NCI-H524 treated with DMSO at 0.1 percent for 48 hours (cell line): ENCODE measurements at places on chromosomes 7 and 10.

GRCh38 chr7:92158660-92159575 lies 20.0 kb downstream of the LRRD1 start:
- DNase-seq: no peak

GRCh38 chr10:29712108-29712507 lies 77.3 kb upstream of the SVIL start:
- no peak for DNase-seq

DNA sequence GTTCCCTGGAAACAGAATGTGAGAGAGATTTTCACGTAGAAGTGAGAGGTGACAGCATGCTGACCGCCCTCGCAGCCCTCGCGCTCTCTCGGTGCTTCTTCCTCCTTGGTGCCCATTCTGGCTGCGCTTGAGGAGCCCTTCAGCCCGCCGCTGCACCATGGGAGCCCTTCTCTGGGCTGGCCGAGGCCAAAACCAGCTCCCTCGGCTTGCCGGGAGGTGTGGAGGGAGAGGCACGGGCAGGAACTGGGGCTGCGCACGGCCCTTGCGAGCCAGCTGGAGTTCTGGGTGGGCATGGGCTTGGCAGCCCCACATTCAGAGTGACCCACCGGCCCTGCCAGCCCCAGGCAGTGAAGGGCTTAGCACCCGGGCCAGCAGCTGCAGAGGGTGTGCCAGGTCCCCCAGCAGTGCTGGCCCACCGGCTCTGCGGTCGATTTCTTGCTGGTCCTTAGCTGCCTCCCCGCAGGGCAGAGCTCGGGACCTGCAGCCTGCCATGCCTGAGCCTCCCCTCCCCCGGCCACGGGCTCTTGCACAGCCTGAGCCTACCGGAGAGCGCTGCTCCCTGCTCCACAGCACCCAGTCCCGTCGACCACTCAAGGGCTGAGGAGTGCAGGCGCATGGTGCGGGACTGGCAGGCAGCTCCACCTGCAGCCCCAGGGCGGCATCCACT lies 888.7 kb upstream of the ZWINT start:
- no peak for DNase-seq

DNA sequence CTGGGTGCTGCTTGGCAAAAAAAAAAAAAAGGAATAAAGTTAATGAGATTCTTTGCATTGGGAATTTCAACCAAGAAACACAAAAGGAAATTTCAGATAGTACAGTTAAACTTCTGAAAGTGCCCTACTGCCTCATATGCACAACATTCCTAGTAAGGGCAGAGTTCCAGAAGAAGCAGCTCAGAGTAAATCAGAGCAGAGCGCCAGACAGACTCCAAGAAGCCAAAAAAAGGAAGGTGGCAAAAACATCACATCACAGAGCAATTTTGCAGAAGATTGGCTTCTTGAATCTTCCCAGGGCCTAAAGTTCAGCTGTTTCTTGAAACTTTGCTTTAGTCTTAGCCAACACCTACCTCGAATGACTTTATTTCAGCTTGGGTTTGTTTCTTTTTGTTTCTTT lies 544.1 kb downstream of the XPNPEP1 start:
- DNase-seq: no peak

GRCh38 chr10:94735197-94735596 lies 27.3 kb upstream of the CYP2C19 start:
- DNase-seq: no peak

DNA sequence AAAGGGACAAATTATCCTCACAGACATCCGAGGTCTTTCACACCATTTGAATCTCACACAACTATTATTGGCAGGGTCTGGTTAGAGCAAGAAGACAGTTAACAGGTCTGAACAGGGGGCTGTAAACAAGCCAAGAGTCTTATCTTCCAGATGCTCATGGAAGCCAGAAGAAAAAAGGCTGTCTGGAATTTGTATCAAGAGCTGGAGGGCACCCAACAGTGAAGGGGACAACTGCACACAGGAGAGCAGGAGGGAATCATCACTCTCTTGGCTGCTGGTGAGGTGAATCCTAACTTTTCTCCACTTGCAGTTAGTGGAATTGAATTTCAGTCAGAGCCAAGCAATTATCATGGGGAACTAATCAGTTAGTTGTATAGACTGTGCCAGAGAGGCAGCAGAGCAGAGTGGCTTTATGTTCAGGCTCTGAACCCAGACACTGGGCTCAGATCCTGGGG lies 880.2 kb upstream of the AUTS2 start:
- no peak for DNase-seq

DNA sequence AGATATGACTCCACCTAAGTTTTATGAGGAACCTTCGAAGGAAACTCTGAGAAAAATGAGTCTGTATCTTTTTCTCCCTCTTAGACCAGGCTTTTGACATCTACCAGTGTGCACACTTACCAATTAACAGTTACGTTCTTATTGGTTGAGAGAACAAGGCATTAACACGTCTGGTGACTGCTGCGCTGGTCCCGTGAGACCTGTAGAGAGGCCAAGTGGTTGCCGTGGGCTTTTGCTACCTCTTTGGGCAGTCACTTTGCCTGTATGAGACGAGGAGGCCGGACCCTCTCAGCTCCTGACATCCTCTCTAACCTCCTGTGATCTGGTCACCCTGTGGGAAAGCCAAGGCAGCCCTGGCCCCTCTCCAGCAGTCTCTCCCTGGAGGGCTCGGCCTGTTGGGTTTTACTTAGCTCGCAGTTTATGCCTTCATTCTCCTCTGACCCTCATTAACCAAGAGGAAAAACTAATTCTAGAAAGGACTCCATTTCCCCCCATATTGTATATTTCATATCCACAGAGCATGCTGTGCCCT lies 513.9 kb upstream of the GALNT17 start:
- DNase-seq: no peak

DNA sequence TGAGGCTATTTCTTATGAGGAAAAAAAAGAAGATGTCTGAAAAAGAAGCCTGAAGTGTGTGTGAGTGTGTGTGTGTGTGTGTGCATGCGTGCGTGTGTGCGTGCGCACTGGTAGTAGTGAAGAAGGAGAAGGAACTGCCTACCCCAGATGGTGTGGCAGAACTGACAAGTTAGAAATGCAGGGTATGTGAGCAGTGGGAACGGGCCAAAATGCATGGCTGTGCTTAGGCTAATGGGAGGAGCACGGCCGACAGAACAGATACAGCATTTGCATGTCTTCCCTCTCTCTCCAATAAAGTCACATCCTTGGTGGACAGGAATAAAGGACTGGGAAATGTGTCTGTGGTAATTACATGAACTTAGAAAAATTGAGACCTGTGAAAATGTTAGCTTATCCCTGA lies 94.3 kb downstream of the IDE start:
- DNase-seq: no peak

DNA sequence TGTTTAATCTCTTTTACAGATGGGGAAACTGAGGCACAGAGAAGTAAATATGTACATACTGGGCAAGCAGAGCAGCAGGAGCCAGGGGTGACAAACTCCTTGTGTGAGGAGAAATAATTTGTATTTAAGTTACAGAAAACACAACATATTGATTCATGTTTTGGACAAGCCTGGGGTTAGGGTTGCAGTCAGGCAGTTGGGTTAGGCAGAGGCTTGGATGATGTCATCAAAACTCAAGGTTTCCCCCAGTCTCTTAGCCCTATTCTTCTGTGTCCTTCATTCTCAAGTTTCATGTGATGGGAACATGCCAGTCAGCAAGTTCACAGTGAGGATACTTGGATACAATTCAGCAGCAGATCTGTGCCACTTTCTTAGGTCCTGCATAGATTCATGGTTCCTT lies 181.4 kb downstream of the CXCL12 start:
- DNase-seq: no peak

GRCh38 chr10:95236068-95236903 lies 42.2 kb downstream of the ACSM6 start:
- DNase-seq: no peak

- peak; percentile 31 for DNase-seq
Measured at GRCh38 chr7:102431617-102432298, 1.6 kb upstream of the ORAI2 start.

- no peak for DNase-seq
Measured at GRCh38 chr10:82394122-82394521, 519.1 kb downstream of the NRG3 start.
